ENCODE measurements at places on chromosomes 1 and 21.

DNA sequence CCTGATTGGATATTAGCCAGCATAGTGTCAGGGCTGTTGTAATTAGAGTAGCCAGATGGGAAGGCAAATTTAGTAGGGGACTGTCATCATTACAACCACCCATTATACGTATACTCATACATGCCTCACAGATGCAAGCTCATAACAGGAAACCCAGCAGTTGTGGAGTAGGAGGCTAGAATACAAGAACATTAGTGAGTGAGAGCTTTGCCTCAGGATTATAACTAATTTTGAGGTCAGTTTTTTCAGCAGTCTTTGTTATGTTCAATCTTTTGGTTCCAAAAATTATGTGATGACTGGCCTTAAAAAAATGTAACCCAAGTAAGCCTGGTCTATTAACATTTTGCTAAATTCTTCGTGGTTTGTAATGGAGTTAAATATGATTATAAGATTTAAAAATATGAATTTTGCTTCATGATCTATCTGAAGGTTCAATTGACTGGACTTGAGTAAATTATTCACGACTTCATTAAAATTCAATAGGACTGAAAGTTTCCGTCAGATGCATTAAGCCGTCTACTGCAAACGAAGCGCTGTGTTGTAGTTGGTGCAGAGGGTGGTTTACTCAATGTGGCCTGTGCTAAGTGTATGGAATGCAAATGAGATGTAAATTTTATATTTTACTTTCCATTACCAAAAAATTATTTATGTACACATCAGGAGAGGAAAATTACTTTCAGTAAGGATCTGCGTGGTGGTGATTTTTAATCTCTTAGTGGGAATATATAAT is 48.8 kb downstream of the KCNK1 start:
- DNase-seq, result no peak

- DNase-seq, result no peak
Measured at GRCh38 chr1:246197076-246197475, 310.0 kb downstream of the SMYD3 start.

DNA sequence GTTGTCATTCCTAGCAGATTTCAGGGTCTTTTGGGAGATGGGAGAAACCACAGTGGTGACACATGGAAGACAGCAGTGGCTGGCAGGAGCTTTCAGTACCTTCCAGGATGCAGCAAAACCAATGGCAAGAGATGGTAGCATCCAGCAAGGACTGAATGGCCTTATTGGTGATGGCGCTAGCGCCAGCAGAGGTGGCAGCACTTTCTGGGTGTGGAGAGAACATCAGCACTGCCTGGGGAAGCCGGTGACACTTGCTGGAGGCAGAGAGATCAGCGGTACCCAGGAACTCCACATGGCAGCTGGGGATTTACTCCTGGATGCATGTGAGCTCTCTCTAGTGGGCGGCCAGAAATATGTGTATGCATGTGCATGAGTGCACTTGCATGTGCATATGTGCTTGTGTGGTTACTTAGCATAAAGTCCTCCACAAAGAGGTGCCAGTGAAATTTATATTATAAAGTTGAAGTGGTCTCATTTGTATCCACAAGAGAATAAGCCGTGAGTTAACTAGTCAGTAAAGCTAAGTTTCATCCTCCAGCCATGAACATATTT is 364.7 kb downstream of the LMX1A start:
- no peak for DNase-seq

DNA sequence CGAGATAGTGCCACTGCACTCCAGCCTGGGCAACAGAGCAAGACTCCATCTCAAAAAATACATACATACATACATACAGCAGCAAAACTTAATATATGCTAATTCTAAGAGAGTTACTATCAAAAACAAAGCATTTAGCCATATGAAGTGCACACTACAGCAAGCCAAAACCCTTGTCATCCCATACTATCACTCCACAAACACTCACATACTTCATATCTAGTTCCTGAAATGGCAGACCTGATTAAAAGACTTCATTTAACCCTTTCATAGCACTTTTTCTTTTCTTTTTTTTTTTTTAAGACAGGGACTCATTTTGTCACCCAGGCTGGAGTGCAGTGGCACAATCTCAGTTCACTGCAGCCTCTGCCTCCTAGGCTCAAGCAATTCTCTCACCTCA is 65.6 kb downstream of the COP1 start:
- no peak for DNase-seq

DNA sequence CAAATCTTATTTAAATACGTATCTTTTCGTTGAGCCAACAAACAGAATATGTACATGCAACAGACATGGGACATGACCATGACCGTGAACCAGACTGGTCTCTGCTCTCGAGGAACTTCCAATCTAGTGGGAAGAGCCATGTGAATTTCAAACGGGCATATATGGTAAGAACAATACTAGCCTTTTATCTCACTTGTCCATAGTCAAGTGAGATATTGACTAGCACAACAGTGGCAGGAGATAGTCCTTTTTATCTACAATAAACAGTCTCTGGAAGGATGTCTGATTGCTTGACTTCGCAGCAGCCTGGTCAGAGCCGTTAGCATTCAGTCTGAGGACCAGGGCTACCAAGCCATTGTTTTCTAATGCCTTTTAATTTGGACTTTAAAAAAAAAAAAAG is 12.6 kb upstream of the PLA2G2C start:
- no peak for DNase-seq

GRCh38 chr1:193241132-193241827 is 54.9 kb upstream of the B3GALT2 start:
- no peak for DNase-seq

- DNase-seq, result peak; percentile 46
Measured at GRCh38 chr1:162612606-162613400, 19.5 kb upstream of the DDR2 start.

GRCh38 chr1:94555091-94555490 is 13.5 kb upstream of the F3 start:
- DNase-seq, result no peak

DNA sequence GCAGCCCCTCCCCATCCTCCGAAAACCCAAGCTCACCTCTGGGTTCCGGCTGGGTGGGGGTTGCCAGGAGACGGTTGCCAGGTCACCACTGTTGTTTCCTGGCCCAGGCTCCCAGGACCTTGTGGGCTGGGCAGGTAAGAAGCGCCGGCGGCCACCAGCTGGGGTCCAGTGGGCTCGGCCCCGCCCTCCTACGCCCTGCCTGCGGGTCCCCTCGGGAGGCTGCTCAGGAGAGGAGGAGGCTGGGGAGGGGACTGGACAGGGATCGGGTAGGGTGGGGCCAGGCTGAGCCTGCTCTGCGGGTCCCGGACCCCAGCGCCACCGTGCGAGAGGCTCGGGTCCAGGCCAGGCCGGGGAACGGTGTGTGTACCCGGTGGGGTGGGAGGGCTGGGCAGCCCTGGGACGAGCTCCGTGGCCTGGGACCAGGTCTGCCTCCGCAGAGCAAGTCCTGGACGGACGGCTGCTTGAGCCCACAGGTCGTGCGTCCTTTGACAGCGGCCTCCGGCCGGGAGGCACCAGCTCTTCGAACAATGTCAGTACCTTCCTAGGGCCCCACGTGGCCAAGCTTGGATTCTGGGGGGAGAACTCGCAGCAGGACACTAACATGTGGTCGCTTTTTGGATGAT is at the start of gene TTLL10:
TSS of gene TTLL10 (plus strand) at position 88 of the 623 bp plus-strand sequence. CDS start 5,336 bp downstream, outside the sequence.
- DNase-seq, result no peak

DNA sequence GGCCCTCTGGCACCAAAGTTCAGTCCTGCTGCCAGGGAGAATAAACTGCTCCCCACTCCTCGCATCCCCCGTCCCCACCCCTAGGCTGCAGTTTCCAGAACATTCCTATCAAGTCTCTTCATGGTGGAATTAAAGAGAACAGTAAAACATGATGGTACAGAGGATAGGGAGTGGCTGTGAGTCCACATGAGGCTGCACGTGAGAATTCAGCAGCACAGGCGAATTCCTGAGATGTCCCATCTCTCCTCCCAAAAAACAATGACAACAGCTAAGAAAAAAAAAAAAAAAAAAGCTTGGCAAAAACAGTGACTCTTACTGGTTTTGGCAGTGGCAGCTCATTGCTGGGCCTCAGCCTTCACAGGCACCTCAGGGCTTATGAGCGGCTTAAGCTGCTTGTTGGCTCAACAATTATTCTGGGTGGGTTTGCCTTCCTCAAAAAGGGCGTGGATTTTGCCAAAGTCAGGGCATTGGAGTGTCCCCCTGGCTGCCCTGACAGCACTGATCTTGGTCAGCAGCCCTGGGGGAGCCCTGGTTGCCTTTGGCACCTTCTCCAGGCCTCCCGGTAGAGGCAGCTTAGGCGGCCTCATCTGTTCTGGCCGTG is 5.7 kb upstream of the IFFO2 start:
- DNase-seq, result no peak

DNA sequence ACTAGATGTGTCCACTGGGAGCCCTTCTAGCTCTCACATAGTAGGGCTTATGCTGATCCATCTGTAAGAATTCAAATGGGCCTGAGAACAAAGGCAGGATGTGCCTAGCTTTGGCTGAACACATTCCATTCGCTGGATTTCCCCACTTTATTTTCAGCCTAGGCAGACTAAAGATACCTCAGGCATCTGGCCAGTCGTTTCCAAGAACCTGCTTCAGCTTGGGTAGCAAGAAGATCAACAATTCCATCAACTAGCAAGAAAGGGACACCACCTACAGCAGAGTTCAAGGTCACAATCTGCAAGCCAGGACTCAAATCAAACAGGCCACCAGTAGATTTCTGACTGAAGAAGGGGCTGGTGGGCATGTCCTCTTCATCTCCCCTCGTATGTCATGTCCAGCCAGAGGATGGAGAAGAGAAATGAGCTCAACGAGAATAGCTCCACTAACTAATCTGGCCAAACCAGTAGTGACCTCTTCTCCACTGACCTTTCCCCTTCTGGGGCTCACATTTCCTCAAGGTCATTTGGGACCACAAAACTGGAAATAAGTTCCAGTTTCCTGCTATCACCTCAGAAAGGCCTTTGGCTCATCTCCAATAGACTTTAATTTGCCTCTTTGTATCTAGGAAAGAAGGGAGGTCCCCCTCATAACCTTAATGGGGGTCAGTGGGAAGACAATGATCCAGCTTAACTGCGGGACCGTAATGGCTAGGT is 14.2 kb downstream of the TXNIP start:
- DNase-seq, result no peak

- DNase-seq, result no peak
Measured at GRCh38 chr1:32887623-32888022, 1.3 kb downstream of the HPCA start.

GRCh38 chr1:234222561-234223280 is 150.5 kb upstream of the COA6 start:
- peak; percentile 74 for DNase-seq

GRCh38 chr1:209743145-209743482 is 12.7 kb upstream of the TRAF3IP3 start:
- peak; percentile 78 for DNase-seq

- DNase-seq, result peak; percentile 86
Measured at GRCh38 chr1:25232866-25233784, 823 bp upstream of the SYF2 start.

DNA sequence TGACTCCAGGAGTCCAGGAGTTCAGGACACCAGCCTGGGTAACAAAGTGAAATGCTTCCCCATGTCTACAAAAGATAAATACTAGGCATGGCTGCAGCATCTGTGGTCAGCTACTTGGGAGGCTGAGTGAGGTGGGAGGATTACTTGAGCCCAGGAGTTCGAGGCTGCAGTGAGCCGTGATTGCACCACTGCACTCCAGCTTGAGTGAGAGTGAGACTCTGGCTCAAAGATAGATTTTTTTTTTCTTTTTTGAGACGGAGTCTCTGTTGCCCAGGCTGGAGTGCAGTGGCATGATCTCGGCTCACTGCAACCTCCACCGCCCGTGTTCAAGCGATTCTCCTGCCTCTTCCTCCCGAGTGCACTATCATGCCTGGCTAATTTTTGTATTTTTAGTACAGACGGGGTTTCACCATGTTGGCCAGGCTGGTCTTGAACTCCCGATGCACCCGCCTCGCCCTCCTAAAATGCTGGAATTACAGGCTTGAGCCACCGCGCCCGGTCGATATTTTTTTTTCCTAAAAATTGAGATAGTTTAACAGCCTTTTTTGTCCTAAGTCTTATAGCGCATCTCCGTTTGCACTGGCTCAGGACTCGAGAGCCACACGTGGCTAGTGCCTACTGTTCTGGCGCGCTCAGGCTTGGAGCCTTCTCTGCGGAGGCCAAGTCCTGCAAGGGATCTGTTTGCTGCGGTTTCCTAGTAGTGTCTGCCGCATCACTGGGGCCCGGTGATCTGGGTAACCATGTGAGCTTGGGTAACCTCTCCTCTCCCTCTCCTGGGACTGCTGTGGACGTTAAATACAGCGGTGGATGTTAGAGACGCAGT is 1.0 kb upstream of the MFN2 start:
- DNase-seq, result no peak

DNA sequence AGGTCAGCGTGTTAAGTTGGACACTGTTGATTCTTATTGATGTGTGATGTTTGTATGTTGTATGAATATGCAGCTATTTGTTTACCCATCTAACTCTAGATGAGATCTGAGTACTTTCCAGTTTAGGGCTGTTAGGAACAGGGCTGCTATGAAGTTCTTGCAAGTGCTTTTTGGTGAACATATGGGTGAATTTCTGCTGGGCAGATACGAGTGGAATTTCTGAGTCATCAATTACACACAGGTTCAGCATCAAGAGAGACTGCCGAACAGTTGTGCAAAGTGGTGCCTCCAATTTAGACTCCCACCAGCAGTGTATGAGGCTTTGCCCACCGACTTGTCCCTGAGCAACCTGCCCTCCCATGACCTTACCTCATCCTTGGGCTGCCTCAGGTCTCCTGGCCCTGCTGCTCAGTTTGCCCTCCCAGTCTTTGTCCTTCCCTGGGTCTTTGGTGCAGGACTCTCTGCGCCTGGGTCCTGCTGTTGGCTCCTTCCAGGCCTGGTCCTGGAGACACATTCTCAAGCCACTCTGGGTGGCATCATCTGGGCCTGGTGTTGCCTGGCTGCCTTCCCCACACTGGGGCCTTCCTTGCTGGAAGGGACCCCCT is 343.6 kb downstream of the PTPRU start:
- peak; percentile 93 for DNase-seq

GRCh38 chr1:108803548-108803947 is 53.3 kb downstream of the AKNAD1 start:
- DNase-seq, result no peak

- DNase-seq, result no peak
Measured at GRCh38 chr1:118783095-118783758, 204.9 kb downstream of the TBX15 start.

- DNase-seq, result no peak
Measured at GRCh38 chr1:189673217-189673616, 804.4 kb downstream of the BRINP3 start.
